GM06990 (cell line): ENCODE measurements at places on chromosomes 13 and 19.
A peak's percentile ranks its signal among the peaks of the same experiment; 100 is the strongest.

DNA sequence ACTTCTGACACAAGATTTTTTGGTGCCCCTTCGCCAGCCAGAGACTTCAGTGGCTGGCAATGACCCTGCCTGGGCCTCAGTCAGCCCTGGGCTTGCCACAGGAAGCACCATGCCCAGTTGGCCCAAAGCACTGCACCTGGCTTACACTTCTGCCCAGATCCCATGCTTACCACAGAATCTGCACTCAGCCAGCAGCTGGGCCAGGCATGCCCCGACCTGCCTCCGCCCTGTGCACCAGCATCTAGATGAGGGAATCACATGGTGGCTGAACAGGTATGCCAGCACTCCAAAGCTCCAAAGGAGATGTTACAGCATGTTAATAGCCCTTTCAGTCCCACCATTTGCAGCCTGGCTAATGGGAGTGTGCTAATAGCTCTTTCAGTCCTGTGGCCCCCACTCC is 690.9 kb downstream of the SLITRK6 start:
- peak; percentile 0 for DNase-seq

GRCh38 chr13:48637601-48638000 is 16.1 kb upstream of the CYSLTR2 start:
- DNase-seq, result no peak

DNA sequence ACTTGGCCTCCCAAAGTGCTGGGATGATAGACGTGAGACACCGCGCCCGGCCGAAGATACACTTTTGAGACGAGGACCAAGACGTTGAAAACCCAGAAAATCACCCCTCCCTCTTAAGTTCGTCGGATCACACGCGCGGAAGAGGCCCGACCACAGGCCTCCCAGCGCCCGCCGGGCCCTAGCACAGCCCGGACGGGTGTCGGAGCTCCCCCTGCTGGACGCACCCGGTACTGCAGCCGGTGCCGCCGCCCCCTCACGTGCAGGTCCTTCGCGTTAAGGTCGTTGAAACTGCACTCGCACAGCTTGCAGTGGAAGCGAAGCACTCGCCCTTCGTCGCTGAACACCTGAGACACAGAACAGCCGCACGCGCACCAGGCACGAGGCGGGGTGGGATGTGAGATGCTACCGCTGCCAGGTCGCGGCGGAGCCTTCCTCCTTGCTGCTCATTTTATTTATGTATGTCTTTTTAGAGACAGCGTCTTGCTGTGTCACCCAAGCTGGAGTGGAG is 35.7 kb upstream of the MATK start:
- DNase-seq, result peak; percentile 86

DNA sequence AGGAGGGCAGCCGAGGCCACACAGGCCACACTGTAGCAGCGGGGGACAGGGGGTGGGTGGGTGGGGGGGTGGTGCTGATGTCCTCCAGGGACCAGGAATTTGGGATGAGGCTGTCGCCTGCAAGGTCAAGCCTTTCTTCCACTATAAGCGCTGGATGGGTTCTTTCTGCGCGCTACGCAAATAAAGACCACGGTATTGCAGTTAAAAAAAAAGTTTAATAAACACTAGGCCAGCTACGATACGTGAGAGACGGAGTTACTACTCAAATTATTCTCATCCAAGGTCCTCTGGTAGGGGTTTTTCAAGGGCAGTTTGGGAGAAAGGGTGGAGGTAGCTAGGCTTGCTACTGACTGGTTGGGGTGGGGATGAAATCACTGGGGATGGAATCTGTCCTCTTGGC is 508 bp upstream of the ZNF44 start:
- DNase-seq, result no peak

DNA sequence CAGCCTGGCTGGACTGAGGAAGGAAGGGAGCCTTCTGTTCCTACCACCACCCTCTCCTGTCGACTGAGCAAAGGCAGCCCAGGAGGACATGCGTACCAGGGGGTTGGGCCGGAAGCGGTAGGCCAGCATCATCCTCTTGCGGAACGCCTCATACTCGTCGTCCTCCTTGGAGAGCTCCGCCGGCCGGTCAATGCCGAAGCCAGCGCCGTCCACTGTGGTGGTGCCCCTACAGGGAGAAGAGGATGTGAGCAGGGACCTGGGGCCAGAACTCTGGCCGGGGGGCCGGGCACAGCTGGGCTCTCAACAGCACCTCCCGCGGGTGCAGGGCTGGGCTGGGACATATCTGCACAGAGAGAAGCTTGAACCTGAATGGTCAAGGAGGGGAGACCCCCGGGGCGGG is 3.8 kb upstream of the TM6SF2 start:
- DNase-seq, result no peak

- DNase-seq, result no peak
Measured at GRCh38 chr19:40339018-40339728, 9.0 kb downstream of the C19orf47 start.

DNA sequence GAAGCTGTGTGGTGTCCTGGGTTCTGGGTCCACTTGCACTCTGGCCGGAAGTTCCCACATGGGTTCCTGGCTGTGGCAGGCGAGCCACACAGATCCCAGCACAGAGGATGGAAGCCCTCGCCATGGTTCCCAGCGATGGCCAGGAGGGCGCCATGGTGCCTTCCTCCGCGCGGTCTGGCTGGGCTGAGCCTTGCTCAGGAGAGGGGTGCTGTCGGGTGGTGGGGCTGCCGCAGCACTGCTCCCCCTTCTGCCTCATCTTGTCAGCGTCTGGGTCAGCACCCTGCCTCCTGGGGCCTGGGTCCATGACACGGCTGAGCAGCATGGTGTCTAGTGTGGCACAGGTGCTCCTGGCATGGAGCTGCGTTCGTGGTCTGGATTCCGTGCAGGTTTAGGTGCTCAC is 33.5 kb downstream of the DOT1L start:
- no peak for DNase-seq

DNA sequence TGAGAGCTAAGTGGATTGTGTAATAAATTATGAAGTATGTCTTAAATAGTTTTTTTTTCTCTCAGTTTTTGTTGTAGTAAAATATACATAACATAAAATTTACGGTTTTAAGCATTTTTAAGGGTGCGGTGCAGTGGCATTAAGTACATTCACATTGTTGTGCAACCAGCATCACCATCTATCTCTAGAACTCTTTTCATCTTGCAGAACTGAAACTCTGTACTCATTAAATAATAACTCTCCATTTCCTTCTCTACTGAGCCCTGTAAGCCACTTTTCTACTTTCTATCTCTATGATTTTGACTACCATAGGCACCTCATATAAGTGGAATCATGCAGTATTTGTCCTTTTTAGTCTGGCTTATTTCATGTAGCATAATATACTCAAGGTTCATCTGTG is 87.1 kb downstream of the GJA3 start:
- DNase-seq, result peak; percentile 10

- DNase-seq, result no peak
Measured at GRCh38 chr13:111667757-111668156, 347.3 kb downstream of the TEX29 start.

DNA sequence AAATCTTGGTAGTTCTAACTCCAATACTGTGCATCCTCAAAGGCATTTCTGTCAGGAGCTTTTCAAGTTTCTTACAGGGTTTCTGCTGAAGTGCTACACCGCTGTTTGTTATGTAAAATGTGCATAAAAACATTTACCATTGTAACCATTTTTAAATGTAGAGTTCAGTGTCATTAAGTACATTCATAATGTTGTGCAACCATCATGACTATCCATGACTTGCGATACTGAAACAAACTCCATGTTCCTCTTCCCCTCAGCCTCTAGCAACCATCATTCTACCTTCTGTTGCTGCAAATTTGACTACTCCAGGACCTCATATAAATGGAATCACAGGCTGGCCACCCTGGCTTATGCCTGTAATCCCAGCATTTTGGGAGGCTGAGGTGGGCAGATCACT is 14.4 kb upstream of the SLC25A42 start:
- DNase-seq, result no peak

DNA sequence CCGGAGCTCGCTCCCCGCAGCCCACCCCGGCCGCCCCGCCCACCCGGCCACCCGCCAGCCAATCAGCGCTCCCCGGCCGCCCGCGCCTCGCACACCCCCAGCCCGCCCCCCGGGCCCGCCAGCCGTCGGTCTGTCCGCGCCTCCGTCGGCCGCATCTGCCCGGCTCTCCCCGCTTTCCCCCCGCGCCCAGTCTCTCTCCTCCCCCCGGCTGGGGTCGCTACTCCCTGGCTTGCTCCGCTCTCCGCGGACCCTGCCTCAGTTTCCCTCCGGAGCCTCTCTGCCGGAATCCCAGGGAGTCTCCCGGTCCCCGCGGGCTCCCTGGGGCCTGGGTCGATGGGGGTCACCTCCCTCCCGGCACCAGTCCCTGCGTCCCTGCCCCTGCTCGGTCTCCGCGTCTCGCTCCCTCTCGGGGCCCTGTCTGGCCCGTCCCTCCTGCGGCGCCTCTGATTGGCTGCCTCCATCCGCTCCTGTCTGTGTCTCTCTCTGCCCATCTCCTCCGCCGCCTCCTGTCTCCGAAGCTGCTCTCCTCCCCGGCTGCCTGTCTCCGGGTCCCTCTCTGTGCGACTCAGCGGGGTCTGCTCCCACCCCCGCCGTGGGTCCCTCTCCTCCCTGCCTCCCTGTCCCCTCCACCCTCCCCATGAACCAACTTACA is 484 bp downstream of the IL11 start:
- no peak for DNase-seq

- no peak for DNase-seq
Measured at GRCh38 chr19:51542699-51543098, 11.2 kb upstream of the SIGLEC6 start.

GRCh38 chr19:3125900-3126524 is 9.8 kb upstream of the GNA15 start:
- peak; percentile 81 for DNase-seq

DNA sequence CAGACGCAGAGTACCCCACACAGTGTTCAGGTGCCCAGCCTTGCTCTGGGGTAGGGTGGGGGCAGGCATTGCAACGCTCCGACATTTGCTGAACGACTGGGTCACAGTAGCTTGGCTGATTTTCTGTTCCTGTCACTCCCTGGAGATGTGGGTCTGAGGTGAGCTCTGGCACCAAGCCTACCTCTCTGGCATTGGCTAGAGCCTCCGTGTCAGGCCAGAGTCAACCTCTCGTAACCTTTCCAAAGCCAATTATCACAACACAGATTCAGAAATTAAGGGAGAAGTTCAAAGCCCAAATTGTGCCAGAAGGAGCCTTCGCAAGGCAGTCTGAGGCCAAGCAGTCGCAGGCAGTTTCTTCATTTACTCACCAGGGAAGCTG is 117.2 kb downstream of the IRS2 start:
- no peak for DNase-seq

DNA sequence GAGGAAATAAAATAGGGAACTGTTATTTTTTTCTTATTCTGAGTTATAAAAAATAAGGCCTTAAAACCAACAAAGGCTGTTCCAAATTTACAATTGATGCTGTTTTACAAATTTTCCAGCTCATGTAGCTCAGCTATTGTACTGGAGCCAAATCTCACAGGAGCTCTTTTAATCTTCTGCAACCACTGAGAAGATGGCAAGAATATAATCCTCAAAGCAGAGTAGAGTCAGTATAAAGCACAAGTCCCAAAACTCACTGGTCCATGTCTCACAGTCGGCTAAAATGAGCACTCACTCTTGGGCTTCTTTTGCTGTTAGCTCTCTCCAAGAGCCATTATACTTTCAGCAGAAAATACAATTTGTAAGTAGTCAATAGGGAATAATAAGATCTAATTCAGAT is 1074.4 kb upstream of the PRR20A start:
- no peak for DNase-seq

GRCh38 chr19:50908336-50908735 is 2.9 kb downstream of the KLK4 start:
- DNase-seq, result no peak

DNA sequence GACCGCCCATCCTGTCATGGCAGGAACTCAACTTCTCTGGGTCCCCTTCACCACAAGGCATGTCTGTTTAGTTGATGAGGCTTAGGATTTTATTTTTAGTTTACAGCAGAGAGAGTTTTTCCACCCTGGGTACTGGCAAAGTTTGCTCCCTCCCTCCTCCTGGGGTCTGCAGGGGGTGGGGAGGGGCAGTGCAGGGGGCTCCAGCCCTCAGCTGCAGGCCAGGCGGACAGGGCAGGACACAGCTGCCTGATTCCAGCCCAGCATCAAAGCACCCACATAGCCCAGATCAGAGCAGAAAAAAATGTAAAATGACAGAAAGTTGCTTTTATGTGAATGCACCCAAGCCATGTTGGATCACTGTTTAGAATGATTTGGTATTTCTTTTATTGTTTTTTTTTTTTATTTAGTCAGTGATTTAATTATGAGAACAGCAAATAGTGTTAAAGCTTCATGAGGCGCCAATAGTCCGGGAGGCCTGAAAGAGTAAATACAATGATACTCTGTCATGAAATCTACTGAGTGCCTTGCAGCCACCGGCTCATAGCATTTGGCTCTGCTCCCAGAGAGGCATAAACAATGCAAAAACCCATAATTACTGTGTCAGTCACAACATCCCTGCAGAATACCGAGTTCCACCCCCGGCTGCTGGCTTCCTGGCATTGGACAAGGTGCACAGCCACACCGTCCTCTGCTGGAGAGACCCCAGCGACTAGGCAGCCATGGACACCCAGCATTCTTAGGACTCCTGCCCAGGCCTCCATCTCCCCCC is 923.5 kb downstream of the UQCRFS1 start:
- DNase-seq, result no peak

DNA sequence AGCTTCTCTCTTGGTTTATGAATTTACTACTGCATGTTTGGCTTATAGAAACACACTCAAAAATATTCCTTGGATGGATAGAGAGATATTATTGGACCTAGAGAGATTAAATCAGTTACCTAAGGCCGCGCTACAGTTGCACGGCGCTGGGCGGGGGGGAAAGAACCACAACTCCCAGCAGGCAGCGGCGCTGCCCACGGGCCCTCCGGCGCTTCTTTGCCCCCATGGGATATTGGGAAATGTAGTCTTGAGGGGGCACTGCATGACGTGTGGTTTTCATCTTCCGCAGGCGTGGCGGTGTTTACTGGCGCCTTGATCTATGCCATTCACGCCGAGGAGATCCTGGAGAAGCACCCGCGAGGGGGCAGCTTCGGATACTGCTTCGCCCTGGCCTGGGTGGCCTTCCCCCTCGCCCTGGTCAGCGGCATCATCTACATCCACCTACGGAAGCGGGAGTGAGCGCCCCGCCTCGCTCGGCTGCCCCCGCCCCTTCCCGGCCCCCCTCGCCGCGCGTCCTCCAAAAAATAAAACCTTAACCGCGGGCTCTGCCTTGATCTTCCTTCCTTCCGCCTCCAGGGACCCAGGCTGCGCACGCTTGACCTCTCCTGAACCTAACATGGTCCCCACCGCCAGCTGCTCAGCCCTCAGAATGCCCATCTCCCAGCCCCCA is 4.8 kb downstream of the EMP3 start:
- DNase-seq, result peak; percentile 91
